ENCODE measurements at places on chromosomes 12 and 14. TPM values are rescaled to one million over a fixed set of nuclear protein-coding genes. Genes with fewer than 3 reads are reported as not detected.

RIPK3 gene
- total RNA-seq = 3.5 TPM

UNC79 gene
- under 0.01 TPM for total RNA-seq

ADGRD1 gene
- 0.09 TPM for total RNA-seq

PROX2 gene
- not detected for total RNA-seq

SINHCAF gene
- 55.7 TPM for total RNA-seq

KRT82 gene
- not detected for total RNA-seq

DPPA3 gene
- not detected for total RNA-seq

All from endothelial cell of coronary artery (primary cell).